Activated naive CD8-positive, alpha-beta T cell treated with anti-CD3 and anti-CD28 coated beads, Interleukin-2, amount 50 U/mL, for 24 hours (primary cell): ENCODE measurements at places on chromosomes 12 and 14.

GRCh38 chr12:38662829-38663228, 242.6 kb downstream of the CPNE8 start:
- DNase-seq: no peak

- DNase-seq: no peak
Measured at GRCh38 chr12:3000548-3001275, 41.5 kb downstream of the TEAD4 start.

GRCh38 chr12:132159555-132160003, 15.3 kb downstream of the NOC4L start:
- DNase-seq: no peak

DNA sequence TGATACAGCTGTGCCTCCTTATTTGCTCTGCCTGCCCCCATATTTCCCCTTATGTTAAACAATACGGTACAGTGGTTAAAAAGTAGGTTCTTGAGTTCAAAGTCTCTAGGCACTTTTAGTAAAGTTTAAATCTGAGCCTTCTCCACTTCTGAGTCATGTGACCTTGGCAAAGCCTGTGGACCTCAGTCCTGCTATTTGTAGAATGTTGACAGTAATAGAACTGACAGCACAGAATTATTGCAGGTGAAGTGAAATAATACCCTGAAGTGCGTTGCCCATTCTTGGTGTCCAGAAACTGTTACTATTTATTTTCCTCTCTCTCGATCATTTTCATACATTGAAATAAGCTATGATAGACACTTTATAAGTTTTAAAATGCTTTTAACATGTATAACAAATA, 499.7 kb downstream of the EGLN3 start:
- no peak for DNase-seq

- DNase-seq: no peak
Measured at GRCh38 chr14:33836203-33836899, 114.5 kb downstream of the EGLN3 start.

GRCh38 chr14:30994681-30995620, 30.5 kb upstream of the AP4S1 start:
- no peak for DNase-seq

DNA sequence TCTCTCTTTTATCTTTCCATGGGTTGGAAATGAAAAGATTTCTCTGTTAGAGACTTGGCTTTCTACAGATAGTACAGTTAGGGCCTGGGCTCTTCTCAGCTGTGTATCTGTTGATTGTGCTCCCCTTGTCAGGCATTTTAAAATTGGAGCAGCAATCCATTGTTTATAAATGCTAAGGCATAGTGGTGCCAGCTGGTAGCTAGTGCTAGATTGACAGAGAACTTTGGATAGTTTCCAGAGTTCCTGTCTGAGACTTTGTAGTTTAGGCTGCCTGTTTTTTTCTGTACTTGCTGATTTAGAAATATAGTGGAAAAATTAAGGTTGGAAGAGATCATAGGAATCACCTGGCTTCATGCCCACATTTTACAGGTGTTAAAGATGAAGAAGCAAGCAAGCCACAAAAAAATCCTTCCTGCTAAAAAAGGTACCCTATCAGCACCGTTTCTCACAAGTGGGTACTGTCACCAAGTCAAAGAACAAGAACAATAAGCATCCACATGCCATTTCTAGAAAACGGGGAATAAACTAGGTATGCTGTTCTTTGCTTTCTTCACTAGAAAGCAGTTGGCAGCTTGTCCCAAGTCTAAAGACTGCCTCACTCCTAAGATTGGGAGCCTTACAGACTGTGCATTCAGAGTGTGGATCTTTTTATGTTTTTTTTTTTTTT, 6.2 kb downstream of the TTLL5 start:
- no peak for DNase-seq

GRCh38 chr14:92058006-92058917, 18.4 kb upstream of the TRIP11 start:
- DNase-seq: no peak

GRCh38 chr12:55619354-55620138, 17.1 kb upstream of the OR10P1 start:
- peak; percentile 44 for DNase-seq

GRCh38 chr14:81342850-81343580, 57.1 kb downstream of the STON2 start:
- no peak for DNase-seq

DNA sequence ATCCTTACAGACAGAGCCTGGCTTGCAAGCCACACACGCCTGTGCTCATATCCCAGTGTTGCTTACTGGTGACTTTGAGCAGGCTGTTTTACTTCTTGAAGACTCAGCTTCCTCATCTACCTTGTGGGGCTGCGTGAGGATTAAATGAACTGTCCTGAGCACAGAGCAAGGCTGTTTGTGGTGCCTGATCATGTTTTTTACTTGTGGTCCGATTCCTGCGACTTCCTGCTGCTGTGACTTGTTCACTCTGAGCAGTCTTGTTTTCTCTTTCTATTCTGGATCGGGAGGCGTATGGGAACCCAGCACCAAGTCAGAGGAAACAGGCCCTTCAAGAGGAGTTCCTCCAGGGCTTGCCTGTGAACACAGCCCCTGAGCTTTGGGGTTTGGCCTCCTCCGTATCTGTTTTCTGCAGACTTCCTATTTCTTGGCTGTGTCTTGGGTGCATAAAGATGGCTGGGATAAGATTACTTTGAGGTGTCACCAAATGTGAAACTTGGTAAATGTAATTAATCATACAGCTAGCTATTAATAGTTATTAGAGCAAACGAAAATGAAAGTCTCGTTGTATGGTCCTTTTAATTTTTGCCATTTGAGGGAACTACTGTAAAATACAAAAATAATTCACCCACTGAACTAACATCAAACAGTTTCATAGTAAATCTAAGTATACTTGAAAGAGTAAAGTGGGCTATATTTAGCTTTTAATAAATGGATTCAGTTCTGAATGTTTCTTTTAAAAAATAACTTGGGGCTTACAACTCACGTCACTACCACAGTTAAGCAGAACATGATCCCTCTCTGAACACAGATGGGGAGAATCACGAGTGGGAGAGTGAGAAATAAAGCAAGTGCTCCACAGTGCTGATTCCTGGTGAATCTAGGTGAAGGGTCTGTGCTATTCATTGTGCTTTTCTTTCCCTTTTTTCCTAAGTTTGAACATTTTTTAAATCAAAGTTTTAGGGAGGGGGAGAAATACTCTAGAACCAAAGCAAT, 251.5 kb downstream of the FOXN3 start:
- DNase-seq: no peak

DNA sequence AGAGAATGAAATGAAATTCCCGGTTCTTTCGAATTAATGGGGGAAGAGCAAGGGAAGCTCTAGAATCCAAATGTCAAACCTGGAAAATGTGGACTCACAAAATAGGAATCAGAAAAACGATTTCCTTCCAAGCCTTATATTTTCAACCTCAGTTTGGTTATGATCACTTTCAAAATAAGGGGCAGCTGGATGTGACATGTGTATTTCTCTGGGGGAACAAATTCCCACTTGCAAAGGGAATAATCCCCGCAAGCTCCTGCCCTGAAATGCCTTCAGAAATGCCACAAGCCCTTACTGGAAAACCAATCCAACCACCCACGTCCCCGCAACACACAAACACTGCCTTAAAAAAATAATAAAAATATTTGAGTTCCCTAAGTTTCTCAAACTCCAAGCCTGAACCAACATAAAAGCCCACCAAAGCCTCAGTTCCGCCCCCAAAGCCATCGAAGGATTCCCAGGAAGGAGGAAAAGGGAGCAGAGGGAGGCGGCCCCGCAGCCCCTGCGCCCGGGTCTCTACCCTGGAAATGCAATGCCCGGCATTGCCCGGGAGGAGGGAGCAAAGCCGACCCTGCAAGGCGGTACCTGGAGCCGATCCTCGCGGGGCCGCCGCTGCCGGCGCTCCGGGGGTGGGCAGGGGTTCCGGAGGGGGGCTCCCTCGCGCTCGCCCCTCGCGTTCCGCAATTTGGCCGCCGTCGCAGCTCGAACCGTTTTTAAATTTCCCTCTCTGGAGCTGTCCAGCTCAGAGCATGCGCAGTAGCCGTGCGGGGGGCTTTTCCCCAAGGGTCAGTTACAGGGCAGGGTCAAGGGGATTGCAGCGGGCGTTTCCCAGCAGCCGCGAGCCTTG, at the start of gene FOXN4:
FOXN4 (minus strand) TSS at position 751 of the 847 bp plus-strand sequence. CDS start 963 bp downstream, outside the sequence.
- DNase-seq: peak; percentile 4

DNA sequence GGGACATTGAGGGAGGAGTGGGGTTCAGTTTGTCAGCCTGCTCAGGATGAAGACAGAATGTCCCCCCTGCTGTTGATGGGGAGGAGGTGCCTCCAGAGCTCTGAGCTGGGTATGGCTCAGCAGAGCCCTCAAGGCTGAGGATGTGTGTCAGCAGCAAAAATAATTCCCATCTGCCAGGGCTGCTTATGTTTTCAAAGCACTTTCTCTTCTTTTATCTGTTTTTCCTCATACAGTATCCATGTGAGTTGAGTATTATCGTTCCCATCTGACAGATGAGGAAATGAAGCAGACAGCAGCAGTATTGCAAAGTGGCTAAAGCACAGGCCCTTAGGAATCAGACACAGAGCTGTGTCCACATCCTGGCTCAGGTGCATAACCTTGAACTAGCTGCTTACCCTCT, 94.1 kb downstream of the SLC8A3 start:
- no peak for DNase-seq

DNA sequence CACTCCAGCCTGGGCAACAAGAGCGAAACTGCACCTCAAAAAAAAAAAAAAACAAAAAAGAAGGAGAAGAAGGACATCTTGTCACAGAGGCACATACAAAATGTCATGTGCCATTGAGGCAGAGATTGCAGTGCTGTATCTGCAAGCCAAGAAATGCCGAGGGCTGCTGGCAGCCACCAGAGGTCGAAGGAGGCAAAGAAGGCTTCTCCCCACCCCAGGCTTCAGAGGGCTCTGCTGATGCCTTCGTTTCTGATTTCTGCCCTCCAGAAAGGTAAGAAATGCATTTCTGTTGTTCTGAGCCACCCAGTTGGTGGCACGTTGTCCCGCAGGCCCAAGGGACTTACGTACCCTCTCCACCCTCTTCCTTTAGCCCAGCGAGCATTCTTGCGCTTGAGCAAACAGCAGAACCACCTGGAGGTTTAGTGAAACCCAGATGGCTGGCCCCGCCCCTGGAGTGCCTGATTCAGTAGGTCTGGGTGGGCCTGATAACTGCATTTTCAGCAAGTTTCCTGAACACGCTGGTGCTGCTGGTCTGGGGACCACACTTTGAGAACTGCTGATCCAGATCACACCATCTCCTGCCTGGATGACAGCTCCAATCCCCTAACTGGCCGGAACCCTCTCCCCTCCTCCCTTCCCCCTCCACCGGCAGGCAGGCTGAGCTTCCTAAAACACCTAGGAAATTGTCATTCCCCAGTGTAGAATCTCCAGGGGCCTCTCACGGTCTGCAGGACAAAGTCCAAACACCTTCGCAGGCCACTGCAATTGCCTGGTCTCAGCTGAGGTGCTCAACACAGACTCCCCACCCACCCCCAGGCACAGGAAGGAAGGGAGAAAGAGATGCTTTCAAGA, 21.1 kb upstream of the SCARB1 start:
- DNase-seq: peak; percentile 20
